ENCODE measurements at places on chromosomes 5 and 9.

- no peak for DNase-seq
These were observed 2.2 kb downstream of the HNRNPA0 start for GRCh38 chr5:137751869-137752491.

- no peak for DNase-seq
These were observed 39.0 kb upstream of the OSMR start for GRCh38 chr5:38806775-38807258.

DNA sequence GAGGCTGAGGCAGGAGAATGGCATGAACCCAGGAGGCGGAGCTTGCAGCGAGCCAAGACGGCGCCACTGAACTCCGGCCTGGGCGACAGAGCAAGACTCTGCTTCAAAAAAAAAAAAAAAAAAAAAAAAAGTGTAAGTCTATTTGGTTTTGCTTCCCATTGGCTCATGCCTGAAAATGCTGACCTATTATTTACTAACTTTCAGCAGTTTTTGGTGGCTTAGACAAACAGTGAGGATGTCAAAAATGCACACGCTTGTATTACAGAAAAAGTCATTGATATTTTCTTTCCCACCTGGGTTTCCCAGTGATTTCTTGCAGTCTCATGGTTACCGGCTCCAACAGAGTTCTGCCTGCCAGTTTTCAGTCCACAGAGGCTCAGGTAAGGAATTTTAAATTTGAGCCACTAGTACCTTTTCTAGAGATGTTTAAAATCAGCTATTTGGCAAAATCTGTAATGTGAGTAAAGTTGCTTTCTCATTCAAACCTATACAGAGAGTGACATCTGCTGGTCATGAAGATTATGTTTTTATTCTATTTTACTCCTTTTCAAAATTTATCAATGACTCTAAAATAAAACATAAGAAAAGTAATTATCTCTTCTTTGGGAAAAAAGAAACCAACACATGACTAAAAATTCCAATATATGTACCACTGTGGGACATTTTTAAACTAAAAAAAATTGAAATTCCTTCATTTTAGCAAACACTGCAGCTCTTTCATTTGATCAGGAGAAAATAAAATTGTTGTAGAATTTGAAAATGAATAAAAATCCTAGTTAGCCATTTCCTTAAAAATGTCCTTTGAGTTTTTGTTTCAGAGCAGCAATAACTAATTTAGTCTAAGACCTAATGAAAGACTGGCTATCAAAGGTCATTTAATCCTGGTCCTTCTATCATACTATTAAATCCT lies 8.8 kb downstream of the FAM200C start:
- no peak for DNase-seq

- no peak for DNase-seq
These were observed 64.9 kb upstream of the ELL2 start for GRCh38 chr5:96026406-96027041.

DNA sequence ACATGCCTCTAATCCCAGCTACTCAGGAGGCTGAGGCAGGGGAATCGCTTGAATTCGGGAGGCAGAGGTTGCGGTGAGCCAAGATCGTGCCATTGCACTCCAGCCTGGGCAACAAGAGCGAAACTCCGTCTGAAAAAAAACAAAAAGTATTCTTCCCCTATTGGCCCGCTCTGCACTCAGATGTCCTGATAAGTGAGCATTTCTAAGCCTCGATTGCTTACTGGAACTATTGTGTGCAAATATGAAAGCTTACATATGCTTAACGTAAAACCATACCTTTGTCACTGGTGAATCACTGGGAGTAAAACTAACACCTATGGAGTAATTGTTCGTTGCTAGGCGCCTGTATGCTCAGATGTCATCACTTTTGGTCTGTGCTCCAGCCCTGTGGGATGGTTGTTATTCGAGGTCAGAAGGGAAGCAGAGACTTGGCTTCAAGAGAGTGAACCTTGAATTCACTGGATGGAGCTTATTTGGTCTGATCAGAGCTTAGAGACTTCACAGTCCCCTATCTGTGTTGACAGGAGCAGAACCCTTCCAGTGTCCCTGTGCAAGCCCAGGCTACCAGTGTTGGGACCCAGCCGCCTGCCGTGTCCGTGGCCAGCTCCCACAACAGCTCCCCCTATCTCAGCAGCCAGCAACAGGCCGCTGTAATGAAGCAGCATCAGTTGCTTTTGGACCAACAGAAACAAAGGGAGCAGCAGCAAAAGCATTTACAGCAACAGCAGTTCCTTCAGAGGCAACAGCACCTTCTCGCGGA lies 25.3 kb upstream of the LTC4S start:
- no peak for DNase-seq

- no peak for DNase-seq
These were observed 26.4 kb upstream of the TOMM5 start for GRCh38 chr9:37618817-37619216.

- DNase-seq, result no peak
These were observed 15.2 kb upstream of the HAND1 start for GRCh38 chr5:154493274-154493673.

DNA sequence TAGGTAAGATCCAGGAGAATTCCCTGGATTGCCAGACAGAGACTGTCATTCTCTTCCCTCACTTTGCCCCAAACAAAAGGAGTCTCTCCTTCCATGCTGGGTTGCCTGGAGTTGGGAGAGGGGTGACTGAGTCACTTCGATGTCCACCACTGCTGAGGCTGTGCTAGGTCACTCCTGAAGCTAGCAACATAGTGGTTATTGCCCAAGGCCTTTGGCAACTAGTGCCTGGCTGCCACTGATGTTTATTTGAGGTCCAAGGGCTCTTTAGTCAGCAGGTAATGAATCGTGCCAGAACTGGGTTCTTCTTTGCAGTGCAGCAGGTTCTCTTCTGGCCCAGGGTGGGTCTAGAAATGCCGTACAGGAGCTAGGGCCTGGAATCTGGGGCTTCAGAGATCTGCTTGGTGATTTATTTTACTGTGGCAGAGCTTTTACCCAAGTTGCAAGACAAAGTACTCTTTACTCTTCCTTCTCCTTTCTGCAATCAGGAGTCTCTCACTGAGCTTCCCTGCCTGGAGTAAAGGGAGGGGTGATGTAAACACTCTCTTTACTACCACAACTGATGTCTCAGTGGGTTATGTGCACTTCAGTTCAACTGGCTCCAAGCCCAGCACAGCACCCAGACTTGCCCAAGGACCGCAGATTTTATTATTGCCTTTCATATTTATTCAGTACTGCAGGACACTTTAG lies 155.7 kb upstream of the SH3GL2 start:
- no peak for DNase-seq

DNA sequence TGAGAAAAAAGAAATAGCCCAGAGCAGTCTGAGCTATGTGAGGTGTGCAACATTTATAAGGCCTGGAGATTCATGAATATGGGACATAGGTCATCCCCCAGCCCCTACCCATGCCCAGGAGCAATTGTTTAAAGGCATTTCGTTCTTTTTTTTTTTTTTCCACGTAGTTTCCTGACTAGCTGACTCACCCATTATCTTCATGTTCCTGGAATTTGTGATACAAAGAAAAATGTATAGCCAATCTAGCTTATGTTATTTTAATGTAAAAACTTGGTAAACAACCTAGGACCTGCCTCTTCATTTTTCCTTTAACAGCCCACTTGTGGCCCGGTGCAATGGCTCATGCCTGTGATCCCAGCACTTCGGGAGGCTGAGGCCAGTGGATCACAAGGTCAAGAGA lies 81.3 kb downstream of the OSTF1 start:
- no peak for DNase-seq

DNA sequence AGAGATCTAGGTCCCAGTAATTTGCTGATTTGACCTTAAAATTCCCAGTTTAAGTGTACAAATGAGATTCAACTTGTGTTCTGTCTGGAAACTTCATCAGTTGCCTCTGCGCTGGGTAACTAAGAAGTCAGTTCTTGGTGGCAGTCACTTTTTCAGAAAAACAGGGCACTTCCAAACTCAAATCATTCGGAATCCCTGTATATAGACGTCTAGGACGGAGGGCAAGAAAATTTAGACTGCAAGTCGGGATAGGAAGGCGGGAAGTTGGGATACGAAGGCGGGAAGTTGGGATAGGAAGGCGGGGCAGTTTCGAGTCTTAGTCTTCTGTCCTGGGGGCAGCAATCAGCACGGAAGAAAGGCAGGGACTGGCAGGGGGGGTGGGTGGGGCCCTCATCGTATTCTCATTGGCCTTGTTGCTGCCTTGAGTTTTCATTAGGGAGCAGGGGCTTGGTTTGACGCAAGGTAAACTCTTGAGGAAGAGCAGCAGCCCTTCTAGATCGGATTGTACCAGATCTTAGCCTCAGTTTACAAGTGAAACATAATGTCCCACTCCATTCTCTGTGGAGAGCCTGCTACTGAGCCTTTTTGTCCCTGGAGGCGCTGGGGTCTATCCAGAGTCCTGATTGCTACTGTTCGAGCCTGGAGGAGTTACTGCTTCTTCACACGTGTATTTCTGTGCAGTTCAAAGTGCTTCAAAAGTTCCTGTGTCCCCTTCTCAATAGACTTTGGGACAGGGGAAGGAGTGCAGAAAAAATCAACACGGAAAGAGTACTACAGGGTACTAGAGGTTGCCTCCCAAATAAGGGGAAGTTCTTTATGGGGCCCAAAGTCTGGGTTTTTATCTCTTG lies 2.7 kb upstream of the PURA start:
- no peak for DNase-seq

DNA sequence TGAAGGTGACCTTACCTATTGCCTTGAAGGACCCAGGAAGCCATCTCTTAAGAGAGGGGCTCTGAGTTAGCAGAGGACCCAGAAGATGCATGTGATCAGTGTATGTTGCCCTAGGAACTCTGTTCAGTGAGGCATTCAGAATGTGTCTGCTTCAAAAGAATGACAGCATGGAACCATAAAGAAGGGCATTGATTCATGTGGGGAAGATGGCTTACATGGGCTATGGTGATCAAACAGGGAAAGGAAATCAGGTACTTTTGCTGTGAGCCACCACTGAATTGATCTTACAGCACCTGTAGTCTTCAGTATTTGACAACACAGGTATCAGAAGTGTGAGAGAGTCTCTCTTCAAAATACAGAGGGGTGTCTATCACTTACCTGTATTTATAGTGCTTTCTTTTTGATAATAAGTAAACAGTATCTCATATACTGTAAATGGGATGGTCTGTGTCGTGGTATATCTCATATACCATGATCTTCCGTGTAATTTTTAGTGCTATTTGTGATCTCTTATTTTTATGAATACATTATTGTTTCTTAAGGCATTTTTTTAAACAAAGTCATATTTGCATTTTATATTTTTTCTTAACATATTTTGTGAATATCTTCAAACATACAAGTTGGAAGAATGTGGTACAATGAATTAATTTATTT lies 57.0 kb downstream of the FOCAD start:
- no peak for DNase-seq

GRCh38 chr9:117825609-117826347 lies 121.6 kb downstream of the TLR4 start:
- no peak for DNase-seq

- DNase-seq, result no peak
These were observed 85.6 kb downstream of the GADD45G start for GRCh38 chr9:89690334-89690912.

DNA sequence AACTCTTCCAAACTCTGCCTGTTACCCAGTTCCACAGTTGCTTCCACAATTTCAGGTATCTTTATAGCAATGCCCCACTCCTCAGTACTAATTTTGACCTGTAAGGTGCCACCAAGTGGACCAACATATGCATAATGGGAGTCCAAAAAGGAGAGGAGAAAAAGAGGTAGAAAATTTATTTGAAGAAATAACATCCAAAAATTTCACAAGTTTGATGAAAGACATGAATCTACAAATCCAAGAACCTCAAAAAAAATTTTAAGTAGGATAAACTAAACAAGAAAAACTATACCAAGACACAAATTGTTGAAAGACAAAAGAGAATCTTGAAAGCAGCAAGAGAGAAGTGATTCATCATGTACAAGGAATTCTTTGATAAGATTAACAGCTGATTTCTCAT lies 79.8 kb downstream of the BARX1 start:
- DNase-seq, result no peak

- DNase-seq, result no peak
These were observed 60.4 kb upstream of the ERCC6L2 start for GRCh38 chr9:95815133-95815532.

DNA sequence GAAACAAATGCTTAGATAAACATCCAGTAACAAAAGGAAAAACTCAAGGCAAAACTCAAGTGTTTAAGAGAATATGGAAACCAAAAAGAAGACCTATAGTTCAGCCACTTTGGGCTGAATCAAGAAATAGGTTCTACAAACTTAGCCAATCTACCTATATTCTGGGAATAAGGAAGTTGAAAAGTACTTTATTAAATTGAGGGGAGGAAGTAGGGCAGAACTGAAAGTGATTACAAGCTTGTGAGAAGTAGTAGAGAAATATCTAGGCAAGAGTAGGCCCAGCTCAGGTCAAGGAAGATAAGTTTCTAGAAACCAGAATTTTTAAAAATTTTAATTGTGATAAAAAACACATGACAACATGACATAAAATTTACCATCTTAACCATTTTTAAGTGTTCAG lies 384.8 kb upstream of the PCSK5 start:
- no peak for DNase-seq

DNA sequence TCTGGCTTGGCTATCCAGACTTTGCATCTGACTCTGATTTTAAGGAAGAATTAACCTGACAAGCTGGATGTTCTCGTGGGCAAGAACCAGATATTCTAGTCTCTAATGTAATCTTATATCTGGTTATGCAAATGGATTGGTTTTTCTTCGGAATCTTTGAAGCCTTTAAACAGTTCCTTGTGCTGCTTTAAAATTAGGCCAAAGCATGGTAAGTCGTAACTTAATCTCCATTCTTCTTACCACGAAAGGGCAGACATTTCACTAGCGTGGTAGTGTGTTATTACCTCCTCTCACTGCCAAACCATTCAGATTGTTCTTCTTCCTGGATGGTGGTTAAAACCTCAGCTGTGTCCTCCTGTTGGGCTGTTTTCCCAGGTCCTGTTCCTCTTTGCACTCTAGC lies 34.1 kb upstream of the TTC23L start:
- no peak for DNase-seq

DNA sequence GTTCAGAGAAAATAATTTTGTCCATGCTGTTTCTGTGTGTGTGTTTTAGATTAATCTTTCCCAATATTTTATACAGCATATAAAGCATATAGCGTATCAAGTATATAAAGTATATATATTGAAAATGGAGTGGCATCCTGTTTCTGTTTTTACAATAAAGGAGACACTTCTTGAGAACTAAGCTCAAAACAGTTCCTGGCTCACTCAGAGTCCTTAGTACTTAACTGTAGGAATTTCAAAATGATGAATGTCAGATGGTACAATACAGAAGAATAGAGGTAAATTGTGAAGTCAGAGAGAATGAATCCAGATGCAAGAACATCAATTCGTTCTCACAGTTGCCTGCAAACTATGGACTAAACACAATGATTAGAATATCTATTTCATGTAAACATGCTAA lies 68.7 kb upstream of the TAS2R1 start:
- DNase-seq, result no peak

DNA sequence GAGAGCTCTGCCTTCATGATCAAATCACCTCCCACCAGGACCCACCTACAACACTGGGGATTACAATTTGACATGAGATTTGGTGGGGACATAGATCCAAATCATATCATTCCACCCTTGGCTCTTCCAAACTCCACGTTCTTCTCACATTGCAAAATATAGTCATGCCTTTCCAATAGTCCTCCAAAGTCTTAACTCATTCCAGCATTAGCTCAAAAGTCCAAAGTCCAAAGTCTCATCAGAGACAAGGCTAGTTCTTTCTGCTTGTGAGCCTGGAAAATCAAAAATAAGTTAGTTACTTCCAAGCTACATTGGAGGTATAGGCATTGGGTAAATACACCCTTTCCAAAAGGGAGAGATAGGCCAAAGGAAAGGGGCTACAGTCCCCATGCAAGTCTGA lies 186.9 kb upstream of the PAPPA start:
- no peak for DNase-seq

Measured in right renal cortex interstitium (tissue), 3 donors.